ENCODE measurements at places on chromosomes 7 and 10.
A peak's percentile ranks its signal among the peaks of the same experiment; 100 is the strongest.

GRCh38 chr10:119495545-119495944, 47.0 kb downstream of the RGS10 start:
- DNase-seq: no peak

- no peak for DNase-seq
Measured at GRCh38 chr10:51301644-51302043, 227.4 kb downstream of the PRKG1 start.

- DNase-seq: no peak
Measured at GRCh38 chr10:72370201-72370722, 15.5 kb upstream of the DNAJB12 start.

DNA sequence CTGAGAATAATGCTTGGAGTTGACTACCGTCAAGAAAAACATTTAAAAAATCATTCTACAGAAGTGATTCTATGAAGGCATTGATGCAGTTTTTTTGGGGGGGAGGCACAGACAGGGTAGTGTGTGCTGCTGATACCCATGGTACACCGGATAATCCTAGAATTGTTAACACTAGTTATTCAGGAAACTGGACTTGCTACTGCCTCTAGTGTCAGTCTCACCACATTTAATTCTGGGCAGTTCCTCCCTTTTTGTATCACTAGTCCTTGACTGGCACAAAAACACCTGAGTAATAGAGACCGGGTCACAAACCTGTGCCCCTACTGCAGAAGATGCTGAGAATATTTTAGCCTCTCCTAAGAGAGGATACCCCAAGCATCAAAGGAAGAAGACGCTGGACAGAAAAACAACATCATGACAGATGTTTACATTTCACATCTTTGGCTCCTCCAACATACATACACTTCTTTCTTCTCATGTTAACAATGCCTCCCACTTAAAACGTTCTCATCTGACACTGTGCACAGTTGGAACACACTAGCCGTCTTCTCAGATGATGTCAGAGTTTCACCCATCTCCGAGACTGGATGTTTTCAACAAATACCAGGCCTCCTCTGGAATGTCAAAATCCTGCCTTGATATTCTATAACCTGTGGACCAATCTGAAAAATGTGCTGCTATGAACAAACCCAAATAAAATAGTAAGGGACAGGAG, 13.1 kb upstream of the TCAF1 start:
- DNase-seq: no peak

- DNase-seq: no peak
Measured at GRCh38 chr10:86409183-86409582, 42.6 kb upstream of the GRID1 start.

DNA sequence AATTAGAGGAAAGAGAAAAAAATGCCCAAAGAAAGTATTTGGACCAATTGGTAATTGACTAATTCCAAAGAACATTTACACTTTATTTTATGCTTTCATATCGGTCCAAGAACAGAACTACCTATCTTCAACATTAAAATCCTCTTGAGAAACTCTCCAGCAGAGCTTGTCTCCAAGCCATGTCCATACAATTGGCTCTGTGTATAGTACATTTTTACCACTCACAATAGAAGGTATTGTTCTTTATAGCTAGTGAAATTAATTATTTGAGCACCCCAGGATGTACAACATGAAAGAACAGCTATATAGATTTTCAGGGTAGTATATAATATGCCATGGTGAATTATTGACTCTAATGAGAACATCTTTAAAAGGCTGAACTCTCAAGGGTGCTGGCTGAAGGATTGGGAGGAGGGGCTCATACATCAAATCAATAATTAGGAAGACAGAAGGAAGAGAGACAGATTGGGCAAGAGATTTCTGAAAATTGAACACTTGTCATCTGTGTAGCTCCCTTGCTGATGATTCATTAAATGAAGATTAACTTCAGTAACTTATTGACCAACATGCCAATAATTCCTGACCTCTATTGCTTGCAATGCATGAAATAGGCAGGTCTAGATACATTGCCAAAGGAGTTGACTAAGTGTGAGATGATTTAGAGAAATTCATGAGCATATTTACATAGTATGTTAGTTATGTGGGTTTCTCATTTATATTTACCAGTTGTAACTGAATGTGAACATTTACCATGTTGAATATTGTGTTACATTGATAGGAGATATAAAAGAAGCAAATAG, 249.7 kb downstream of the MTERF1 start:
- DNase-seq: no peak

DNA sequence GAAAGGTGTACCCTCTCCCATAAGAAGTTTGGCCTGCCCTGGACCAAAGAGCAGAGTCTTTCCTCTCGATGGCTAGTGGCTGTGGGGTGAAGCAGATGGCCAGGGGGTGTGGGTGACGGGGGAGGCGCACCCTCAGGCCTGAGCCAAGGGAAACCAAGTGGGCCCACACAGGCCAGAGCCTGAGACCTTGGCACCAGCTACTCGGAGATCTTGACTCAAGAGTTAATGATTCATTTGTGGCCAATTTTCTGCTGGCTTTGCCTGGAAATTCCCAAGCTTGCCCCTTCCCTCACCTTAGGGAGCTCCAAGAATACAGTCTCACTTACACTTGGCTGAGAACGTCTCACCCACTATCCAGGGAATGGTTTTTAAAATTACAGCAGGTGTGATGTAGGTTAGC, 42.7 kb downstream of the ZMIZ1 start:
- DNase-seq: no peak

DNA sequence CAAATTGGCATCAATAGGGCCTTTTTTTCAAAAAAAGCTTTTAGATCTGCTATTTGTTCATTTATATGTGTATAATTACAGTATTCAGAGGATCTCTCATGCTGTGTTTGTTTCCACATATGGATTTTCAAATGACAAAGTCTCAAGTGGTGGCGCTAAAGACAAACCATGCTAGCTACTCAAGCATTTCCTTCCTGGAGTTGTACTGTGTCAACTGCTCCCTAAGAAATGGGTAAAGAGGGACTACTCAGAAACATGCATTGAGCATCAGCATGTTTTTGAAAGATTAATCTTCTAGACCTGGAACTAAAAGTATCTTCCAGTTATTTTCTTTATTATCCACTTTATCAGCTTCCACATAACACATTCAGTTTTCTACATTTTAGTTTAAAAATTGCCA, 12.7 kb downstream of the CNTNAP2 start:
- no peak for DNase-seq

DNA sequence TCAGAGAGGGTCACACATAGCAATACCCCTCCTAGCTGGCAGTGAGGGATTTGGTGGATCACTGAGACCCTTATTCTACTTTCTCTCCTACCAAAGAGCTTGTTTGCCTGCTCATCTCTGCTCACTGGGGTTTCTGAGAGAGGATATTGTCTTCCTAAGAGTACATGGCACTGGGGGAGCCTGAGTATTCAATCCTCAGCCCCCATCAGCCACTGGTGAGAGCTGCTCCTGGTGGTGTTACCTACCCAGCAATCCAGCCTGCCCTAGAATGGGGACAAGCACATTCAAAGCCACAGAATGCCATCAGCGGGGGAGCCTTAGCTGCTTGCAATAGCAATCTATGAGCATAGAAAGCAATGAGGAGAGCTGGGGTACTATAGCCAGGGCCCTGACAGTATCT, 281.1 kb downstream of the WDR11 start:
- no peak for DNase-seq

GRCh38 chr10:14531974-14532373, 201.2 kb upstream of the FRMD4A start:
- DNase-seq: no peak

GRCh38 chr7:85336086-85336485, 149.2 kb upstream of the SEMA3D start:
- DNase-seq: no peak

DNA sequence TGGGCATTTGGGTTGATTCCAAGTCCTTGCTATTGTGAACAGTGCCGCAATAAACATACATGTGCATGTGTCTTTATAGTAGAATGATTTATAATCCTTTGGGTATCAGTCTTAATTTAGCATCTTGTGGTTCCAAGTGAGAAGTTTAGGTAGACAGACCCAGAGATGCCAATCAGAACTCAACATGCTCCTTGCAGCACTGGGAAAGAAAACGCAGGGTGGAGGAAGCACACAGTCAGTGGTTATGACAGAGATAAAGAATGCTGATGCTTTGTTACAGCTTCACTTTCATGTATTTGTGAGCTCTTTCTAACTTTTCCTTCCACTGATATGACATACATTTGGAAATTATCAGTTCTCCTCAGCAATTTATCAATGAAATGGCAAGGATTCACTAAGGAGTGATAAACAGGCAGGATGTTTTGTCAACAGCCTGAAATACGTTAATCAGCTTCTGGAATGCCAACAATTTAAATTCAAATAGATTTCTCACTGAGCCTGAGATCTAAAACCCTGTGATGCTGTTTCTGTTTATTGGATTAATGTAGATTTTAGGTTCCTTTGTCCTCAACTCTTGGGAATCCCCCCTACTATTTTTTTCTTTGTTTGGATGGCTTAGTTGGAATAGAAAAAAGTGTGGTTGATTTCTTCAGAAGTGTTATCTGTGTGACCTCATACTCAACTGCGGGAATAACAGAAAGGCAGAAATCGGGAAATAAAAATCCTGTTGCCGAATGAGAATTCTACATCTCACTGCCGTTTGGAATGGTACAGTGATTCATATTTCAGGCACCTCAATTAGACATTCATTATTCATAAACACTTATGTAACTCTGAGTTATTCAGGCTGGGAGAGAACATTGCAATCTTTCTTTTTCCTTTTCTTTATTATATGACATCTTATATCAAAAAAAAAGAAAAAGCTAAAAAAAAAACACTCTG, 675.0 kb downstream of the CNTNAP2 start:
- no peak for DNase-seq

DNA sequence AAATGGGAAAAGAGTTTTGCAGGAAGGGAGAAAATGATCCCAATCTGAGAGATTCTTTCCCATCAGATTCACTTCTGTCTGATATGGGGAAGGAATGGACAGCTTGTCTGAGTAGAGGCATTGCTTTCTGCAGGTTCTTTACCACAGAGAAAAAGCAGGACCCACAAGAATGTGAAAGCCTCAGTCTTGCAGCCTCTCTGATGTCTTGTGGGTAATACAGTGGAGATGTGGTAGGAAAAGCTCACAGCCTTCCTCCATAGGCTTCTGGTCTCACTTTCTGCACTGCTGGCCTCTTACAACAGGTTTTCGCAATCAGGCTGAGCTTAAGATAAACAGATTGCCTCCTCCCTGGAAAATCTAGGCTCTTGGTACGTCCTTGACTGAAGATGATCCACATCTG, 551 bp downstream of the IFIT1 start:
- DNase-seq: peak; percentile 88

GRCh38 chr7:71480791-71481190, 348.8 kb downstream of the GALNT17 start:
- no peak for DNase-seq

GRCh38 chr10:17617031-17617911, at the start of gene HACD1:
Gene HACD1 (minus strand): TSS chr10:17617374. CDS start chr10:17617339, 35 bp downstream.
- DNase-seq: no peak

GRCh38 chr7:156655983-156656382, 15.4 kb downstream of the RNF32 start:
- no peak for DNase-seq

DNA sequence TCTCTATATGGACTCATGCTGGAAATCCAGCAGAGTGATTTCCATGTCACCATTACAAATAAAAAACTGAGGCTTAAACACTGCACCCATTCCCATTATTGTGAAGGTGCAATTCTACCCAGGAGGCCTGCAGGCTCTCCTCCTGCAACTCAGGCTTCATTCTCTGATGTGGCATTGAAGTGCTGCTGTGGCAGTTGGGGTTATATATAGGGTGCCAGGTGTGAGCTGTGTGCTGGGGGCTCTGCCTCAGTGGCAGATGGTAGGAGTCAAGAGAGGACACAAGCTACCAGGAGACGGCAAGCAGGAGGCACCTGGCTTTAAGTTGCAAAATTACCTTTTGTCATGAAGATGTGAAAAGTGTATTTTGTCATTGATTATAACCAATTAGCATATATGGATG, 21.3 kb downstream of the ZNF107 start:
- DNase-seq: no peak

GRCh38 chr10:3814838-3815220, 29.8 kb upstream of the KLF6 start:
- no peak for DNase-seq

GRCh38 chr10:77608281-77608680, 29.3 kb downstream of the KCNMA1 start:
- no peak for DNase-seq

GRCh38 chr7:148505645-148506375, 84.8 kb upstream of the C7orf33 start:
- DNase-seq: no peak

GRCh38 chr7:152133804-152134203, 108.3 kb downstream of the GALNT11 start:
- DNase-seq: no peak

- no peak for DNase-seq
Measured at GRCh38 chr10:35607475-35608327, 2.6 kb downstream of the GJD4 start.

GRCh38 chr10:110501142-110501937, 3.6 kb downstream of the DUSP5 start:
- peak; percentile 93 for DNase-seq

DNA sequence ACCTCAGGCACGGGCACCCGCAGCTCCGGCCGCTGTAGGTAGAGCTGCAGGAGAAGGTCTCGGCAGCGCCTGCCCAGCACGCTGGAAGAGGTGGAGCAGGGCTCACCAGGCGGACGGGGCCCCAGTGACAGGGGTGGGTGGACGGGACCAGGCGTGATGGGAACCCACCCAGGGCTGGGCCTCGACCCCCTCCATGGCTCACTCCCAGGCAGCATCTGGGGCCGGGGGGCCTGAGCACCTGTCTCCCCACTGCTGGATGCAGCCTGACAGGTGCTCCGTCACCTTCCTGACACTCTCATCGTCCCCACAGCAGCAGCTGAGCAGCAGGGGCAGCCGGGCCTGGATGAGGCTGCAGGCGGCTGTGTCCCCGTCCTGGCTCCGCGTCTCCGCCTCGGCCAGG, 16.7 kb upstream of the MICALL2 start:
- no peak for DNase-seq

DNA sequence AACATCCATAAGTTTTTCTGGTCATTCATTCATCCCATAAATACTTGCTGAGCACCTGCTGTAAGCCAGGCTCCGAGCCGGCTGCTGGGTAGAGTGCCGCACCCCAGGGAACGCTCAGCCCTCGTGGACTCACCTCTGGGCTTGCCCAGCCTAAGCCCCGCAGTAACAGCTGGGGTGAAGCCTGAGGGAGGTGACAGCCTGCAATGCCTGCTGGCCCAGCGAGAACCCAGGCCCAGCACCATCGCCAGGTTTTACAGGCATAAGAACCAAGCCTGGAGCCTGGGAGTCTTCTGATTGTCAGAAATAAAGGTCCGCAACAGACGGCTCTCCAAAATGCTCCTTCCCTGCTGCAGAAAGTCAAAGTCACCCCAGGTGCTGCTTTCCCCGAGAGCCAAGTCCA, 205.4 kb downstream of the ZMYND11 start:
- DNase-seq: no peak

Measured in vagina (tissue), 2 donors.